Fibroblast of lung (primary cell): ENCODE measurements at places on chromosomes 13 and 19.

- H3K36me3 ChIP-seq, result no peaks in the 10 kb centered on the region
- H3K4me3 ChIP-seq, result no peak overlapping the region
- no peak for DNase-seq
- no peaks in the 10 kb centered on the region for H3K4me1 ChIP-seq
Observed at GRCh38 chr13:48644141-48644540, 9.6 kb upstream of the CYSLTR2 start.

GRCh38 chr13:51194942-51195341, 27.3 kb upstream of the FAM124A start:
- no peaks in the 10 kb centered on the region for H3K27me3 ChIP-seq
- no peak for DNase-seq
- H3K4me1 ChIP-seq, result no peaks in the 10 kb centered on the region
- H3K4me3 ChIP-seq, result no peak overlapping the region
- H3K36me3 ChIP-seq, result no peaks in the 10 kb centered on the region

DNA sequence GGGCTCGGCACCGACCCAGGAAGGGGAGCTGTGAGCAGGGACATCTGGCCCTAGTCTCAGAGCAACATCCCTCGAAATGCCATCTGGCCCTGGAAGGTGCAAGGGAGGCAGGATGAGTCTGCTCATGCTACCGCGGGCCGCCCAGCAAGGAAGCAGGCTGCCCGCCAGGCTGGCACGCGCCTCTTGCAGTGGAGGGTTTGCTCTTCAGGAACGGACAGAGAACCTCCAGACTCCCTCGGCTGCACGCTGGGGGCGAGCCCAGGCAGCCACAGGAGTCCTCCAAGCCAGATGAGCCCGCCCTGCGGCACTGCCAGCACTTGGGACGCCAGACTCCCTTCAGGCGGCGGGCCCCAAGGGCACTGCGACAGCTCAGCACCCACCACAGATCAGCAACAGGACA, 10.1 kb upstream of the ATP8B3 start:
- H3K36me3 ChIP-seq, result peaks cover 24% of the 10 kb centered on the region
- no peak overlapping the region for H3K27ac ChIP-seq
- DNase-seq, result no peak

DNA sequence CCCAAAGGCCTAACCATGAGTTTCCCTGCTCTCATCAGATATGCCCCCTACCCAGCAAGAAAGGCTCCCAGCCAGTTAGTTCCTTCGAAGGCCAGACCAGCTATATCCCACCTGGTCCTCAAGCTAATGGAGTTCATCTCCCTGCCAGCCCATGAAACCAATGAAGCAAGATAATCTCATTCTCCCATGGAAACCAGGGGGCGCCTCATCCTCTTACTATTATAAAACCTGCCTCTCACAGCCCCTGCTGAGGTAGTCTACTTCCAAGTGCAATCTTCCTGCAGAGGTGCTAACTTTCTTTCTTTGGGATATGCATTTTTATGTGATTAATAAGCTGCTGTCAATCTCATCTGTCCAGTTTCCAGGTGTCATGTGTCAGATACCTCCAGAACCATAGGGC, 34.0 kb upstream of the ZNF573 start:
- no peak overlapping the region for H3K4me3 ChIP-seq
- H3K27me3 ChIP-seq, result no peaks in the 10 kb centered on the region
- no peak for DNase-seq

DNA sequence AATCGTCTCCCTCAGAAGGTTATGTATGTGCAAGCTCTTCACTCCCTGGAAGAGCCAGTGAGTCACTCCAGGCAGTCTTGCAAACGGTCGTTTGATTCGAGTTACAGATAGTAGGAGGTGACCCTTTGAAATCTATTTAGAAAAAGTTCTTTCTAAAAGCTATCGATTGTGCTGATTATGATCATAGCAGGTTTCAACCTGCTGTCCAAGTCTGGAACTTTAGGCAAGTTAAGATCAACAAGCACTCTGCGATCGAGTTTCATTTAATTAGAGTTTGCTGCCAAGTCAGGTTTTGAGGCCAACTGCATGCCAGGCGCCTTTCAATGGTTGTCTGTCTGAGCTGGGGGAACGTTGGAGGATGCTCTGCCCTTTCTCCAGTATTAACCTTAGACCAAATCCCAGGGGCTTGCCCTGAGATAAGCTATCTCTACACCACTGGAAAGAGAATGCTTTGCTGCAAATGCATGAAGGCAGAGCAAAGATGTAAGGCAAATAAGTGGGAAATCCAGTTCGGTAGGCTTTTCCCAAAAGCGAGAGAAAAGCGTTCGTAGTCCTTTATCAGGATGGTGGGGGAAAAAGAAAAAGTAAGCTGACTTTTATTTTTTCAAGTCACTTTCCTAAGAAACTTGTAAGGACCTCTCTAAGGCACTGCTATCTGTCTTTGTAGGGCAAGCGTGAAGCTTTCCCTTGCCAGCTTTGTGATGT, 287.5 kb downstream of the ATP8A2 start:
- no peaks in the 10 kb centered on the region for H3K36me3 ChIP-seq
- no peak overlapping the region for H3K4me3 ChIP-seq
- DNase-seq, result peak; percentile 1
- no peak overlapping the region for H3K27ac ChIP-seq

- DNase-seq, result no peak
- no peaks in the 10 kb centered on the region for H3K36me3 ChIP-seq
- no peaks in the 10 kb centered on the region for H3K4me1 ChIP-seq
- H3K27me3 ChIP-seq, result no peaks in the 10 kb centered on the region
- no peak overlapping the region for H3K27ac ChIP-seq
Observed at GRCh38 chr13:95512957-95513356, 39.6 kb upstream of the CLDN10 start.

- no peaks in the 10 kb centered on the region for H3K27me3 ChIP-seq
- H3K36me3 ChIP-seq, result peaks cover 26% of the 10 kb centered on the region
- DNase-seq, result no peak
- H3K4me3 ChIP-seq, result no peak overlapping the region
- peaks cover 38% of the 10 kb centered on the region for H3K4me1 ChIP-seq
Observed at GRCh38 chr13:113840541-113841352, 23.1 kb downstream of the GAS6 start.

DNA sequence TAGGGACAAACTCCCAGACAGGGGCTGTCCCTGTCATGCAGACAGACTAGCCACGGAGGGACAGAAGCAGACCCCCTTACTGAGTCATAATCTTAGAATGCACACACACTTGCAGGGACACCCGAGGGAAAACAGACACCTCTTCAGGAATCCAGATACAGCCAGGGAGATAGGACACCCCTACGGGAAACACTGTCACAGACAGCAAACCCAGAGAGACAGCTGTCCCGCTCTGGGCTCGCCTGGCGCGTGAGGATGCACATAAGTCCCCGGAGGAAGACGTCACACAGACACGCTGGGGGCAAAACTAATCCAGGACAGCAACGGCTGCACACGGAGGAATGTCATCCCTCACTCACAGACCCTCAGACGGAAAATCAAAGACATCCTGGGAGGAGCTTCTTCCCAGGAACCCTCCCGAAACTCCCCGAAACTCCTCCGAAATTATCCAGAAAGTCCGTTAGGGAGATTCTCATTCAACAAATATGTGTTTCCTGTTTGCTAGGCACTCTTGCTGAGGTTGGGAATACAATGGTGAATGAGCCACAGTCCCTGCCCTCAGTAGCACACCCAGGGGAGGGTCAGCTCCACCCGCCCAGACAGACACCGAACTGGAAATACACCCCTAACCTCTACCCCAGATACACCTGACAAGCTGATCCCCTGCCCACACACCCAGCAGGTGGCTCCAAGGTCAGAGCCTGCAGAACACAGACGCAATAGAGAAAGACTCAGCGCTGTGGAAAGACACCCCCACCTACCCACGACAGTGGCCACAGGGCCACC, 15.2 kb upstream of the TOMM40 start:
- H3K4me3 ChIP-seq, result no peak overlapping the region
- DNase-seq, result no peak
- no peak overlapping the region for H3K27ac ChIP-seq
- H3K36me3 ChIP-seq, result peaks cover 47% of the 10 kb centered on the region
- H3K27me3 ChIP-seq, result no peaks in the 10 kb centered on the region

DNA sequence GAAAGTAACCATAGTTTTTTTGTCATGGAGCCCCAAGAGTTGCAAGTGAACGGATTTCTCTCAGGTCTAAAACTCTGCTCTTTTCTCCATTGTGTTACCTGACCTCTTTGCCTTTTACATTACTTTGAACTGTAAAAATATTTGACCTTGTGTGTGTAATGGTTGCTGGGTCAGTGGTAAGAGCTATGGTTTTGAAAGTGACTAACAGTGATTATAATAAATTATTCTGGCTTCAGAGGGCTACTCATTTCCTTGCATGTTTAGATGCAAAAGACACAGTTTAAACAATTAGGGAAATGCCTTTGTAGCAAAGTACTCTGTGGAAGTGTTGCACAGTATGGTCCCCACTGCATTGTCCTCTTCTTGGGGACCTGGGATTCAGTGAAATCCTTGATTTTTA, 29.3 kb upstream of the PSG8 start:
- H3K27me3 ChIP-seq, result no peaks in the 10 kb centered on the region
- peak; percentile 5 for DNase-seq
- no peaks in the 10 kb centered on the region for H3K36me3 ChIP-seq
- no peak overlapping the region for H3K4me3 ChIP-seq
- H3K27ac ChIP-seq, result no peak overlapping the region

DNA sequence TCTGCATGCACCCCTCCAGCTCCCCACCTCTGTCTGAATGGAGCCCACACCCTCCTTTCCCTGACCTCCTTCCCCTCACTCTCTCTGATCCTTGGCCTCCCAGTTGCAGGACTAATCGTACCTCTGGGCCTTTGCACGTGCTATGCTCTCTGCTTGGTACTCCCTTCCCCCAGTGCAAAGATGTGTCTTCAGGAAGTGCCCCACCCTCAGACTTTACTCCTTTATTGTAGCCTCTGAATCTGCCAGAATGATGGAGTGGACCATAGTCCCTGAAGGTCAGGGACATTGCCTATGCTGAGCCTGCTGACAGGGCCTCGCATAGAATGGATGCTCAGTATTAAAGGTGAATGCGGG, 1.3 kb upstream of the JUND start:
- H3K4me3 ChIP-seq, result peak overlapping the region; percentile 56
- no peak for DNase-seq
- H3K36me3 ChIP-seq, result peaks cover 11% of the 10 kb centered on the region

- no peak overlapping the region for H3K27ac ChIP-seq
- H3K4me1 ChIP-seq, result no peaks in the 10 kb centered on the region
- DNase-seq, result no peak
- no peaks in the 10 kb centered on the region for H3K36me3 ChIP-seq
Observed at GRCh38 chr13:20691616-20692015, 11.9 kb upstream of the IL17D start.

- H3K27ac ChIP-seq, result no peak overlapping the region
- no peak overlapping the region for H3K4me3 ChIP-seq
- H3K36me3 ChIP-seq, result no peaks in the 10 kb centered on the region
- no peak for DNase-seq
- no peaks in the 10 kb centered on the region for H3K4me1 ChIP-seq
- no peaks in the 10 kb centered on the region for H3K27me3 ChIP-seq
Observed at GRCh38 chr19:51503286-51503817, 1.8 kb upstream of the SIGLEC12 start.

- no peaks in the 10 kb centered on the region for H3K4me1 ChIP-seq
- H3K27me3 ChIP-seq, result no peaks in the 10 kb centered on the region
- no peak within 1 kb of the TSS for H3K27ac ChIP-seq
- H3K4me3 ChIP-seq, result no peak within 1 kb of the TSS
Observed at GRCh38 chr19:39704181-39705044, at the start of gene LGALS14. Gene LGALS14, plus strand, starts transcription at chr19:39704481. Its CDS starts 48 bp downstream, at chr19:39704529.

- no peaks in the 10 kb centered on the region for H3K36me3 ChIP-seq
- H3K27ac ChIP-seq, result no peak overlapping the region
- H3K27me3 ChIP-seq, result no peaks in the 10 kb centered on the region
- no peak overlapping the region for H3K4me3 ChIP-seq
- no peaks in the 10 kb centered on the region for H3K4me1 ChIP-seq
Observed at GRCh38 chr13:96650301-96650886, 343.9 kb downstream of the OXGR1 start.

- H3K36me3 ChIP-seq, result no peaks in the 10 kb centered on the region
- H3K4me3 ChIP-seq, result no peak overlapping the region
- no peak overlapping the region for H3K27ac ChIP-seq
- DNase-seq, result no peak
- no peaks in the 10 kb centered on the region for H3K27me3 ChIP-seq
Observed at GRCh38 chr13:22644941-22645340, 535.8 kb upstream of the SGCG start.

GRCh38 chr19:33473653-33474305, 47.8 kb downstream of the PEPD start:
- H3K27ac ChIP-seq, result peak overlapping the region; percentile 34
- no peaks in the 10 kb centered on the region for H3K4me1 ChIP-seq
- no peak overlapping the region for H3K4me3 ChIP-seq

DNA sequence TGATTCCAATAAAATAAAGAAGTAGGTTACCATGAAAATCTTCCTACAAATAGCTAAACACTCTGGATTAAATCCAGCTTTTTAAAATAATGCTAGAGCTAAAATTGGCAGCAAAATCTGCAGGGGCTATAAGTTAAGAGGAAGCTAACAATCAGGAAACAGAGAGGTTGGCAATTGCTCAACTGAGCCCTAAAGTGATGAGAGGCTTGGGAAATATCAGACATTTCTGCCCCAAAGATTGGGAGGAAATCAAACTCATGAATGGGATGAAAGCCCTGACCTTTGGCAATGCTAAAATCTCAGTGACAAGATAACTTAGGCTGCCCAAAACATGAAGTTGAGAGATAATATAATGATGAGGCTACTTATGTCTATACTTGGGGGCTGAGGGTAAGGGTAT, 1437.9 kb downstream of the EFNB2 start:
- no peaks in the 10 kb centered on the region for H3K4me1 ChIP-seq
- H3K36me3 ChIP-seq, result no peaks in the 10 kb centered on the region
- no peak for DNase-seq
- no peak overlapping the region for H3K27ac ChIP-seq
- H3K4me3 ChIP-seq, result no peak overlapping the region
- no peaks in the 10 kb centered on the region for H3K27me3 ChIP-seq

DNA sequence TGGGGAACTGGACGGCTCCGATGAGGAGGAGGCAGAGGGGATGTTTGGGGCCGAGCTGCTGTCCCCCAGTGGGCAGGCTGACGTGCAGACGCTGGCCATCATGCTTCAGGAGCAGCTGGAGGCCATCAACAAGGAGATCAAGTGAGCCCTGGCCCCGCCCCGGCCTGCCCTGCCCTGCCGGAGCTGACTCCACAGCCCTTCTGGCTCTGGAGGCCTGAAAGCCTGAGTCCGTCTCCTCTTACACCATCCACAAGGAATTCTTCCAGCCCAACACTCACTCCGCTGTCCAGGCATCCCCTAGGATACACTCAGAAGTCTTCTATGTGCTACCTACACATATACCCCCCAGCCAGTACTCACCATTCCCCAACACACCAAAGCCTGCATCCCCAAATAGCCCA, 17.4 kb downstream of the PPFIA3 start:
- H3K27ac ChIP-seq, result no peak overlapping the region
- H3K4me3 ChIP-seq, result no peak overlapping the region
- H3K27me3 ChIP-seq, result no peaks in the 10 kb centered on the region
- no peak for DNase-seq

DNA sequence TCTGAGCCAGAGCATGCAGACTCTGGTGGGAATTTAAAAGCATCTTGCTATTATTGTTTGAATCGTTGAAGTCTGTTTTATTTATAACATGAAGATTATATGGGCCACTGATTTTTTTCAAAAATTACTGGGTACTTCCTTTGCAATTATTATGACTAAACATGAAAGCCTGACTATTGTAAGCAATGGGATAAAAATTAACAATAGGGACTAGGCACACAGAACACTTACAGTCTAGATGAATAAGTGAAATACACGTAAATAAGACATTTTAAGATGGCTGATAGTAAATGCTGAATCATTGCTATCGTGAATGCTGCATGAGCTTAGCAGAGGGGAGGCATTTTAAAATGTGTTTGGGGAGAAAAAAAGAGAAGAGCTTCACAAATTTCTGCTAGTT, 81.0 kb upstream of the MAB21L1 start:
- no peak overlapping the region for H3K27ac ChIP-seq
- DNase-seq, result no peak
- no peaks in the 10 kb centered on the region for H3K27me3 ChIP-seq
- no peaks in the 10 kb centered on the region for H3K36me3 ChIP-seq
- no peaks in the 10 kb centered on the region for H3K4me1 ChIP-seq
